ENCODE measurements at places on chromosomes 16 and 17.
A peak's percentile ranks its signal among the peaks of the same experiment; 100 is the strongest.

DNA sequence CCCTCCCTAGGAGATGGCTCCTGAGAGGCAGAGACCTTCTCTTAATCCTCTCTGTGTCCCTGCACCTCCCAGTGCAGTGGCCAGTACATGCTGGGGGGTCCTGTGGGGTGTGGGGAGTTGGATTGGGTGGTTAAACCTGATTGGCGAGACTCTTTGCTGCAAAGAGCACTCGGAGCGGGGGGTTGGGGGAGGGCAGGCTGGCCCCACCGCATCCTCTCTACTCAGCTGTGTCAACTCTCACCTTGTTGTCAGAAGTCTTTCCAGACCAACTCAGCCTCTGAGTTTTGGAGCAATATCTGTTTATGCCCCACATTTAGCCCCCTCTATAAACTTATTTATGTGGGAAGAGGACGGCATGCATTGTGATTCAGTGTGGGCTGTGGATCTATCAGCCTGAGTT lies 40.0 kb downstream of the SMARCE1 start:
- no peak for DNase-seq

DNA sequence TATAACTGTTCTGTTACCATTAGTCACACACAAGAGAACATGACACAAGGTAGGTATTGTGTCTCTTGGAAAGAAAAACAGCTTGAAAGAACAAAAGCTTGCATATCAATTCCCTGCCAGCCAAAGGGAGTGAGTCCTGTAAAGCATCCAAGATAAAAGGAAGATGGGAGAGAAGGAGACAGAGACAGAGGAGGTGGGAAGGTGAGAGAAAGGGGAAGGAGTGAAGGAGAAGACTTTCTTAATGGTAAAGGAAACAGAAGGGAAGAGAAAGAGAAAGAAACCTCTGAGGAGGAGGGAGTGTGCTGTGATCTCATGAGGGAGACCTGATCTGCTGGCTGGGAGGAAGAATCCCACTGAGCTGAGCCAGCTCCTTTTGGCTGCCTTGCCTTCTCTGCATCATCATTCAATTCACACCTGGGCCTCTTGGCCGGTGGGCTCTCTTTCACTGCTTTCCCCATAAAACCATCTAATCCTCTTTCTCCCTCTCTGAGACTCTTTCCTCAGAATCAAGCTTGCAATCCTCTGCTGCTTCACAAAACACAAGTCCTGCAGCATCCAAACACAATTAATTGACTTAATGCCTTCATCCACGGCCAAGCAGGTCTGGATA lies 271.6 kb downstream of the ABCC12 start:
- DNase-seq: peak; percentile 35

GRCh38 chr17:80482555-80483308 lies 6.3 kb upstream of the NPTX1 start:
- DNase-seq: no peak

DNA sequence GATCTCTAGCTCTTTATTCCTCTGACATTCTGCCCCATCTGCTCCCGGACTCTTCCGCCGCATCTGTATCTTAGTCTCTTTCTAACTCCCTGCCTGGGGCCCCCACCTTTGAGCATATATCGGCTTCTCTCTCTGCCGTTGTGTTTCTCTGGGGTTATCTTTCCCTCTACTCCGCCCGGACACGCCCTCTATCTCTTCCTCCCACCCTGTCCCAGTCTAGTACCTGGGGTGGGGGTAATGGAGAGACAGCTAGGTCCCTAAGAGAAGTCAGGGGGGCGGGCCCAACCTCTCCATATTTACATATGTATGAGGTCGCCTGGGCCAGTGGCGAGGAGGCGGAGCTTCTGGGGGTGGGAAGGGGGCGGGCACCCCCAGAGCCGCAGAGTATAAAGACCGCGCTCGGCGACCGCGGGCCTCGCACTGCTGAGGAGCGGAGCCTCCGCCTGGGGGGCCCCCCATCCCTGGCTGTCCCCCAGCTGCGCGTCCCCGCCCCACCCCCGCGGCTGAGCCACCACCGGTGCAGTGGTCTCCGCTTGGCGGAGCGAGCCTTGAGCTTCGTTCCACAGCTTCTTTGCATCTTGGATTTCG lies at the start of gene ATP1B2:
Gene ATP1B2, plus strand, starts transcription at position 418 of the 588 bp plus-strand sequence. CDS start 593 bp downstream, outside the sequence.
- DNase-seq: peak; percentile 100

DNA sequence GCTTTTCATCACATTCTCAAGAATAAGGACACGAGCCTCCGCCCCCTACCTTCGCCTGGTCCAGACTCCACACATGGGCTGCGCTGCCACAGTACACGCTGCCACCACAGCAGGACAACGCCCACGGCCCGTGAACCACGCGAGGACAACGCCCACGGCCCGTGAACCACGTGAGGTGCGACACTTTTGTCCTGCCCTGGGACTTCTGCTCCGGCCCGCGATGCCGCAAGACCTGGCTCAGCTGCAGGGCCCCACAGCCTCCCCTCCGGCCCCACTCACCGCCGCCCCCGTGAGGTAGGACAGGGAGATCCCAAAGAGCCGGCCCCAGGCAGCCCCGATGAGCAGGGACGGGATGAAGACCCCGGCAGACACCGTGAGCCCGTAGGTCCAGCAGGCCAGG lies 5.9 kb upstream of the CCDC154 start:
- DNase-seq: no peak

GRCh38 chr17:62178579-62178978 lies 113.5 kb upstream of the MED13 start:
- no peak for DNase-seq

DNA sequence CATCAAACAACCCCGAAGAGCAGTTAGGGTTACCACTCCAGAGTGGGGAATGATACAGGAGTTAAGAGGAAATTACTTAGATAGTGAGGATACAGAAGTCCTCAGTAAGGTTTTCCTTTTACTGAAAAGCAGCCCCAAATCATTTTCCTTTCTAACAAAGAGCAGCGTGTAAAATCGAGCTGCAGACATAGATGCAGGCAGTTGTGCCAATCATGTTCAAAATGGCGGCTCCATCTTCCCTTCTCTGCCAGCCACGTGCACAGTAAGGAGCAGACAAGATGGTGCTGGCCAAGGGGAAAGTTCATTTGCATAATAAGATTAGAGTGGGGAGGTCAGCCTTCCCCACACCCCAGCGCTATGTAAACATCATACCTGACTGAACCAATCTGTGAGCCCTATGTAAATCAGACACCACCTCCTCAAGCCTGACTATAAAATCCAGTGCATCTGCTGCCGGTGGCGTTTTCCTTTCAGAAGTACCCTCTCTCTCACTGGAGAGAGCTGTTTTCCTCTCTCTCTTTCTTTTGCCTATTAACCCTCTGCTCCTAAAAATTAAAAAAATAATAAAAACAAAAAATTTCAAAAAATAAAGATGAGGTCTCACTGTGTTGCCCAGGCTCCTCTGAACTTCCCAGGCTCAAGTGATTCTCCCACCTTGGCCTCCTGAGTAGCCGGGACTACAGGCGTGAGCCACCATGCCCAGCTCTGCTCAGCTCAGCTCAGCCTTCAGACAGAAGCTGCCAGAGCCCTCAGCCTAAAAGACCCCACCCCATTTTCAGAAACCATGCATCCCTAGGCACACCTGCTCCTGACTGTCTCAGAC lies 2.6 kb upstream of the SRL start:
- DNase-seq: peak; percentile 99

Measured in NCI-H82 (cell line).